ENCODE measurements at places on chromosomes 12 and 14.

- DNase-seq, result no peak
Measured at GRCh38 chr14:104467641-104468040, 111.9 kb upstream of the C14orf180 start.

DNA sequence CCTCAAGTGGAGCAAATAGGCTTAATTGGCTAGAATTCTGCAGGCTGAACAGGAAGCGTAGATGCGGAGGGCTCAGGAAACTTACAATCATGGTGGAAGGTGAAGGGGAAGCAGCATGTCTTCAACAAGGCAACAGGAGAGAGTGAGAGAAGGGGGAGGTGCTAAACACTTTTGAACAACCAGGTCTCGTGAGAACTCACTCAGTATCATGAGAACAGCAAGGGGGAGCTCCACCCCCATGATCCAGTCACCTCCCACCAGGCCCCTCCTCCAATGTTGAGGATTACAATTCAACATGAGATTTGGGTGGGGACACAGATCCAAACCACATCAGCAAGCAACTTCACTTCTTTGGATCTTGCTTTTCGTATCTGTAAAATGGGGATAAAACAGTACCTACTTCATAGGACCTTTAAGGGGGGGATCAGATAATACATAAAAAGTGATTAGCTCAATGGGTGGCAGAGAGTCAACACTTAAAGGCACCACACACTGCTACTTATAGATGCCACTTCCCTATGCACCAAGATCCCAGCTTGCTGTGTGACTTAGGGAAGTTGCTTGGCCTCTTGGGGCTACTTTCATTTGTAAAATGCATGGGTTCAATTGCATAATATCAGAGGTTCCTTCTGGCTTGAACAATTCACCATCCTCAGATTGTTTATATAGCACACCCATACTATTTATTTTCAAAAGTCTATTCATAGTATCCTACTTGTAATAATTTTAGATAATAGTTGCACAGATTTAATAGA lies 184.8 kb upstream of the RPH3A start:
- no peak for DNase-seq

DNA sequence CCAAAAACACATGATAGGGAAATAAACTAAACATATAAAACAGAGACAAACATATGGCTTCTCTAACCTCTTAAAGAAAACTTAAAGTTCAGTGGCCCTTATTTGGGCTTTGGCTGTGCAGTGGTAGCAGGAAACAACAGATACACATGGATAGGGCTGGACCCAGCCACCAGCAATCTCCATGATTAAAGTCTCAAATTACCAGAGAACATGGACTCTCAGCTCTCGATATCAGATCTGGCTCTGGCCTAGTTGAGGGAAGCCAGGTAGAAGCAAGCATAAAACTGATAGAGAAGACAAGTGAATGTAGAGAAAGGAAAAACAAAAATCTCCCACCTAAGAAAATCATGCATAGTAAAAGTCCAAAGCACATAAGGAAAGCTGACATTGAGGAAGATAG lies 164.8 kb downstream of the ITPR2 start:
- no peak for DNase-seq

DNA sequence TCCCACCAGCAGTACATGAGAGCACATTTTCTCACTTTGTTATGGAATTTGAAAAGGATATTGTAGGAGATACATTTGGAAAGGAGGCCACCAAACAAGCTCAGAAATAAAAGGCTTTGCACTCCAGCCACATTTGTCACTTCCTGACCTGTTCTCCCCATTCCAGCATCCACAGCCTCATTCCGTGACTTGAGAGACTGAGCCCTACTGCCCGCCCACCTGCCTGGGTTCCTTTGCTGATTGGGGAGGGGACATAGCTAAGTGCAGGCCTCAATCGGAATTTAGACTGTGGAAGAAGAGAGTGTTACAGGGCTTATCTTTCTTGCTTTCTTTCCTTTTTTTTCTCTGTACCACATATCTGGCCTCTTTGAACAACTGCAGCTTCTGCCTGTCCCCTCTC lies 735.4 kb upstream of the TMEM132C start:
- DNase-seq, result no peak

- DNase-seq, result peak; percentile 76
Measured at GRCh38 chr14:75709207-75709812, 48.3 kb downstream of the TTLL5 start.

- no peak for DNase-seq
Measured at GRCh38 chr12:13609894-13610679, 371.3 kb downstream of the GRIN2B start.

DNA sequence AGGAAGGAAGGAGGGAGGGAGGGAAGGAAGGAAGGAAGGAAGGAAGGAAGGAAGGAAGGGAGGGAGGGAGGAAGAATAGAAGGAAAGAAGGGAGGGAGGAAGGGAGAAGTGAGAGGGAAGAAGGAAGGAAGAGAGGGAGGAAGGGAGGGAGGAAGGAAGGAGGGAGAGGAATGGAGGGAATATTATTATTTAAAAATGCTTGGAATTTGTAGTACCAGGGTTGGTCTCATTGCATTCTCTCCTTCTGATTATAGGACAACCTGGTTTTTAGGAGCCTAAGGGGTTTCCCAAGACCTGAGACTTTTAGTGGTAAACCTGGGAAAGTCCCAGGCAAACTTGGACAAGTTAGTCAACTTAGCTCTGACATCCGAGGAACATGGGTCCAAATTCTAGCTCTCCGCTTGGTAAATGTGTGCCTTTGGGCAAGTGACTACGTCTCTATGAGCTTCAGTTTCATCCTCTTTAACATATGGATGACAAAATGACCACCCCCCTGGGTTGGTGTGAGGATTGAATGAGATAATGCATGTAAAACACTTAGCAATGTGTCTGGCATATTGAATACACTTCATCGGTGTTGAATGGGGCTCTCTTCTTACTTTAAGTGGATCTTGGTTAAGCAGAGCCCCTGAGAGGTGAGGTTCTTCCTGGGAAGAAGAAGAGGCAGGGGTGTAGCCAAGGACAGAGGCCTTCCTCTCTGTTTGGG lies 690.7 kb upstream of the TBX3 start:
- DNase-seq, result no peak

DNA sequence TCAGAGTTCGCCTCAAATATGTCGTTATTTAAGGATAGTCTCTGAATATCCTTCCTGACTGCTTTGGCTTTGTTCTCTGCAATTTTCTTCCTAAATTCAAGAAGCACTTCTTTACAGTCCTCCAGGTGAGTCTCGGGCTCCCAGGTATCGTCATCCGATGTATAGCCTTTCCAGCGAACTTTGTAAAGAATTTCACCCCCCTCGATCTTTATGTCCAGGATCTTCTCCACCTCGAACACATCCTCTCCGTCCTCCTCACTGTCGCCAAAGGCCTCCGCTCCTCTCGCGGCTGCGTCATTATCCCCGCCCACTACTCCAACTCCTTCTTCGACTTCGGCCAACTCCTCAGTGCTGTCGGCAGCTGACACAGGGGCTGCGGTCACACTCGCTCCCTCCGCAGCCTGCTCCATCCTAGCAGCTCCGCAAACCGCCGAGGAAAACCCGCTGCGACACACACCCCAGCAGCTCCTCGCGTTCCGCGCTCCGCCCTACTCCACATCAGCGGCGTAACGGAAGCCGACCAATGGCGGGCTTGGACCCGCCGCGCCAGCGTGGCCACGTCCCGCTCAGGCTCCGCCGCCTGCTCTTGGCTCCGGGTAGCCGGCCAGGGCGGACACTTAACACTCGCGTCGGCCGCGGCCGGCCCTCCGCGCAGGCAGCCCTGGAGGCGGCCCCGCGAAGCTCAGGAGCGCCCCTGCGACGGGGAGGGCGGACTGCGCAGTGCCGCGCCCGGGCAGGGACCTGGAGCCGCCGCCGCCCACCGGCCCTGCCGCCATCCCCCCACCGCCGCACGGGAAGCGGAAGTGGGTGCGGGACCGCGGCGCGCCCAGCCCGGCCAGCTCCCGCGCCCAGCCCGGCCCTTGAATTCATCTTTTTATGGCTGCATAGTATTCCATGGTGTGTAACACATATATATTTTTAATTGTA lies 4.1 kb downstream of the CD163L1 start:
- peak; percentile 46 for DNase-seq

GRCh38 chr12:10553148-10553547 lies 47.5 kb downstream of the EIF2S3B start:
- DNase-seq, result no peak

- no peak for DNase-seq
Measured at GRCh38 chr14:99047441-99048031, 224.5 kb downstream of the BCL11B start.

GRCh38 chr14:84492685-84493084 lies 1037.3 kb upstream of the FLRT2 start:
- DNase-seq, result no peak

GRCh38 chr12:107474099-107474498 lies 211.5 kb upstream of the PWP1 start:
- no peak for DNase-seq

- DNase-seq, result no peak
Measured at GRCh38 chr14:80425686-80426085, 214.4 kb upstream of the DIO2 start.

- no peak for DNase-seq
Measured at GRCh38 chr12:105920161-105920684, 218.5 kb downstream of the NUAK1 start.

DNA sequence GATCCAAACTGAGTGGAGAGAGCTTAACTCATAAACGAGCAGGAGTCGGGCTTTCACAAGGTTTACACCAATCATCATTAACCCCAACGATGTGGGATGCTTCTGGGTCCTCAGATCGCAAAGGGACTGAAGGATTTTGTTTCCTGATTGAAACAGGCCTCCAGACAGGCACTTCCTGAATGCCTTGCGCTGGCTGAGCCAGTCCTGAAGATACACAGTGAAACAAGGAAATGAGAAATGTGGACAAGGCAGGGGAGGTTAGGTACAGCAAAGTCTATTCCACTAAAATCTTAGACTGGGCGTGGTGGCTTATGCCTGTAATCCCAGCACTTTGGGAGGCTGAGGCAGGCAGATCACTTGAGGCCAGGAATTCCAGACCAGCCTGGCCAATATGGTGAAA lies 30.7 kb downstream of the RBM19 start:
- no peak for DNase-seq

- DNase-seq, result no peak
Measured at GRCh38 chr14:49953196-49953595, 60.3 kb downstream of the ARF6 start.

GRCh38 chr12:63981343-63981742 lies 136.8 kb downstream of the SRGAP1 start:
- DNase-seq, result no peak

DNA sequence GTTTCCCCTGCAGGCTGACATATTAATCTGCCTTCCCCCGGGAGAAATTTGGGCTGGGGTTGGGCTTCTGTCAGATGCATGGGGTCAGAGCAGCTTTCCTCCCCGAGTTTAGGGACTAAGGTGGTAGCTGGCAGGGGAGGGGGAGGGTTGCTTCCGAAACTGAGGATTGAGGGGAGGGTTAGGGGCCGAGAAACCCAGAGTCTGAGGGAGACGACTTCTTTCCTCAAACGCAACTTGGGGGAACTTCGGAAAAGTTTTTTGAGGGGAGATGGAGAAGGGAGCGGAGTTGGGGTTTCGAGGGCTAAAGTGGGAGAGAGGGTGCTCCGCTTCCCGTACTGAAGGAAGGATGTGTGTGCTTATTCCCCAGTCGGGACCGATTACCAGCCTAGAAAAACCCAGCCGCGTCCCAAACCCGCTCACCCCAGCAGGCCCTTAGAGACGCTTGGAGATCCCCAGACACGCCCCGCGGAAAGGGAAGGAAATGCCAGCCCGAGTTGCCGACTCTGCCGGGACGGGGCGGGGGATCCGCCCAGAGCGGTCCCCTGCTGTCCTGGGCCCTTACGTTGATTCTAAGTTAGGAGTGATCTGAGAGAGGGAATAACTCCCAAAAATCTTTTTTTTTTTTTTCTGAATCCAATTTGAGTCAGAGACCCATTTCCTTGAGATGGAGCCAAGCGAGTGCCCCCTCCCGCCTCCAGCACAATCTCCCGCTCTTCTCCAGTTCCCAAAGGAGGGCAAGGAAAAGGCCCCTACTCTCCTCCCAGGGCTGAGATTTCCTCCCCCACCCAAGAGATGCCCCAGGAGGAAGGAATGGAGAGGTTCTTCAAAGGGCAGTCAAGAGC lies 61.9 kb downstream of the SMUG1 start:
- no peak for DNase-seq

GRCh38 chr12:4849115-4849541 lies 60.6 kb upstream of the KCNA1 start:
- peak; percentile 60 for DNase-seq

- no peak for DNase-seq
Measured at GRCh38 chr12:14993117-14993516, 20.3 kb downstream of the PDE6H start.

DNA sequence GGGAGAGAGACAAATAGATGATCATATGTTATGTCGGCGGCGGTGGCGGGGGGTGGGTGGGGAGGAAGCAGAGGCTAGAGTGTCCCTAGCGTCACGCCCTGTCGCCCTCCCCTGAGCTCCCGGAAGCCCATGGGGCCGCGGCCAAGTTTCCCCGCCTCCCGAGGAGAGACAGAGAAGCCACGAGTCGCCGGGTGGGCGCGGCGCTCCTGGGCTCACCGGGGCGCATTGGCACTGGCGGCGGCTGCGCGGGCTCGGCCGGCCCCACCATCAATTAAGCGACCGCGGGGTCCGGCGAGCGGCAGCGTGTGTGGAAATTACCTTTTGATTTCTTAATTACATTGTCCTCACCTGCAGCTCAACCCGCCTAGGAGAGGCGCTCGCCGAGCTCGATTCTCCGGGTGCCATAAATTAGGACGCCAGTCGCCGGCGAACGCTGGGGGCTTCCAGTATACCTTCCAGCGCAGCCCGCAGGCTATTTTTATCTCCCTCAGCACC lies 119.9 kb upstream of the LHX5 start:
- peak; percentile 75 for DNase-seq

GRCh38 chr14:76446921-76447320 lies 71.0 kb downstream of the ESRRB start:
- no peak for DNase-seq

DNA sequence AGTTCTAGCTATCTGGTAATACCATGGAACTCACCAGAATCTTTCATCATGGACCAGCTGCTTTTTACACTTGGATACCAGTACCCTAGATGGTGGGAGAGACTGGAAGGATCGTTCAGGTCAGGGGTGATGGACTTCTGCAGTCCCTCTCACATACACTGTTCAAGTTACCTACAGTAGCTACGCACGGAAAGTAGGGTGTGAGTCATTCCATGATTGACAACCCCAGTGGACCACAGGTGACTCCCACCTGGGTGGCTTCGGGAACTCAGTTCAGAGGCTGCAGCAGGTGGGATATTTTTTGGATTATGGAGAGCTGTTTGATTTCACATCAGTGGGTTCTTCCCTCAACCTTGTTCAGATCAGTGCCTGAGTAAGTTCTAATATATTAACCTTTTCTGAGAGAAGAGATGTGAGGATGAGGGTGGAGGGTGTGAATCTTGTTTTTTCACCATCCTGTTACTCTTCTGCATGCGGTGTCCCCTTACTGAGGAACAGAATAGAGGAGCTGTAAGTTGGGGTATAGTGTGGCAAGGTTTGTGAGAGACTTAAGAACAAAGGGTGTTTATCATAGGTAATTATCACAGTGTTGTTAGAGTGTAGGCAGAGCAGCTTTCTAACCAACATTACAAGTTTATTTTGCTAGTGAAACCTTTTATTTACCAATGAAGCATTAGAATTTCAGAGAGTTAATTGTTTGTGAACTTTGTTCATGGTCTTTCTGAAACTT lies 39.6 kb downstream of the PRKCH start:
- DNase-seq, result no peak

- DNase-seq, result no peak
Measured at GRCh38 chr12:116454950-116455447, 104.2 kb upstream of the MAP1LC3B2 start.

- no peak for DNase-seq
Measured at GRCh38 chr14:92850492-92850891, 56.4 kb downstream of the GOLGA5 start.

GRCh38 chr14:95250936-95251335 lies 68.8 kb downstream of the CLMN start:
- DNase-seq, result no peak
